ENCODE measurements at places on chromosomes 6 and 20.
A peak's percentile ranks its signal among the peaks of the same experiment; 100 is the strongest.

- no peak overlapping the region for H3K4me3 ChIP-seq
- H3K36me3 ChIP-seq, result no peaks in the 10 kb centered on the region
- no peaks in the 10 kb centered on the region for H3K27me3 ChIP-seq
- H3K27ac ChIP-seq, result no peak overlapping the region
These were observed 663.6 kb downstream of the RNF144B start for GRCh38 chr6:19050765-19051164.

DNA sequence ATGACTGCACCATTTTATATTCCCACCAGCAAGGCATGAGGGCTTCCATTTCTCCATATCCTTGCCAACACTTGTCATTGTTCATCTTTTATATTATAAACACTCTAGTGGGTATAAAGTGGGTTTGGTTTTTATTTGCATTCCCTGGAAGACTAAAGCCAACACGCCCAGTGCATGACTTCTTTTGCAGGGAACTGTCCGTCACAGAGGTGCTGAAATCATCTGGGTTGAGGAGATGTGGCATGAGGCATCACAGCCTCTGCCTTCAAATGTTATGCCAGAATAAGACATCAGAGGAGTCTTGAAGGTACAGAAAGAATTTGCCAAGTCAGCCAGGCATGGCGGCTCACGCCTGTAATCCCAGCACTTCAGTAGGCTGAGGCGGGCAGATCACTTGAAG, 29.9 kb upstream of the FAM210B start:
- peak; percentile 25 for DNase-seq
- no peak overlapping the region for H3K27ac ChIP-seq
- H3K4me1 ChIP-seq, result no peaks in the 10 kb centered on the region
- no peaks in the 10 kb centered on the region for H3K36me3 ChIP-seq

DNA sequence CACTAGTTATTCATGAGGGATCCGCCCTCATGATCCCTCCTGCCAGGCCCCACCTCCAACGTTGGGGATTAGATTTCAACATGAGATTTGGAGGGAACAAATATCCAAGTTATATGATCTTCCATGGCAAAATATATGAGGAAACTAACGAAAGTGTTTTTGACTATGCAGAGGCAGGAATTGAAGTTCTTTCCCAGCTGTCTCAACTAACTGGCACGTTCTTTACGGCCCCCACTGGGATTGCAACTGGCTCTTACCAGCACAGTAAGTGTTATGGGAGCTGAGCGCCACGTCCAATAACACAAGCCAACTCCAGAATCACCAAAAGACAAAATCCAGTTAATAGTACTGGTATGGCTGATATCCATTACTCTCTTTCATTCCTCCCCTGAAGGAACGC, 66.6 kb downstream of the ECT2L start:
- no peaks in the 10 kb centered on the region for H3K4me1 ChIP-seq
- no peak overlapping the region for H3K4me3 ChIP-seq
- DNase-seq, result no peak
- H3K27me3 ChIP-seq, result peaks cover 3% of the 10 kb centered on the region
- no peaks in the 10 kb centered on the region for H3K36me3 ChIP-seq
- H3K27ac ChIP-seq, result no peak overlapping the region

GRCh38 chr6:157314705-157315321, 8.5 kb downstream of the TMEM242 start:
- no peaks in the 10 kb centered on the region for H3K27me3 ChIP-seq
- H3K4me1 ChIP-seq, result peaks cover 8% of the 10 kb centered on the region
- peaks cover 66% of the 10 kb centered on the region for H3K36me3 ChIP-seq

DNA sequence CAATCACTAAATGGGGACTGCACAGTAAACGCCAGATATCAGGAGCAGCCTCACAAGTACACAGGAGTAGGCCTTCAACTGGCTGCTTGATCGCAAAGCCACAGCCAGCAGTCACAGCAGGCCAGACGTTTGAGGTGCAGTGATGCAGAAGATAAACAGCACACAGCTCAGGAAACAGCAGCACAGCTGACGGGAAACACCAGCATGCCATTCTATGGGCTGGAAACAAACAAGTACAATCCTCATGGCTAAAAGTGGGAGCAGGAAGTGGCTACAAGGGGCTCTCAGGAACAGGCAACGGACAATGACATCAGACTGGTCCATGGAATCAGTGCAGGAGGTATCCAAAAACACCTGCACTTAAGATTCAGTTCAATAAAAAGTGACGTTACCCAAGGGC, 111.0 kb downstream of the DTNBP1 start:
- no peak for DNase-seq
- H3K36me3 ChIP-seq, result no peaks in the 10 kb centered on the region
- H3K4me3 ChIP-seq, result no peak overlapping the region
- no peaks in the 10 kb centered on the region for H3K27me3 ChIP-seq

- no peak for DNase-seq
- H3K4me1 ChIP-seq, result peaks cover 14% of the 10 kb centered on the region
- H3K36me3 ChIP-seq, result no peaks in the 10 kb centered on the region
- no peak overlapping the region for H3K27ac ChIP-seq
These were observed 30.6 kb upstream of the PHACTR2 start for GRCh38 chr6:143647191-143647590.

DNA sequence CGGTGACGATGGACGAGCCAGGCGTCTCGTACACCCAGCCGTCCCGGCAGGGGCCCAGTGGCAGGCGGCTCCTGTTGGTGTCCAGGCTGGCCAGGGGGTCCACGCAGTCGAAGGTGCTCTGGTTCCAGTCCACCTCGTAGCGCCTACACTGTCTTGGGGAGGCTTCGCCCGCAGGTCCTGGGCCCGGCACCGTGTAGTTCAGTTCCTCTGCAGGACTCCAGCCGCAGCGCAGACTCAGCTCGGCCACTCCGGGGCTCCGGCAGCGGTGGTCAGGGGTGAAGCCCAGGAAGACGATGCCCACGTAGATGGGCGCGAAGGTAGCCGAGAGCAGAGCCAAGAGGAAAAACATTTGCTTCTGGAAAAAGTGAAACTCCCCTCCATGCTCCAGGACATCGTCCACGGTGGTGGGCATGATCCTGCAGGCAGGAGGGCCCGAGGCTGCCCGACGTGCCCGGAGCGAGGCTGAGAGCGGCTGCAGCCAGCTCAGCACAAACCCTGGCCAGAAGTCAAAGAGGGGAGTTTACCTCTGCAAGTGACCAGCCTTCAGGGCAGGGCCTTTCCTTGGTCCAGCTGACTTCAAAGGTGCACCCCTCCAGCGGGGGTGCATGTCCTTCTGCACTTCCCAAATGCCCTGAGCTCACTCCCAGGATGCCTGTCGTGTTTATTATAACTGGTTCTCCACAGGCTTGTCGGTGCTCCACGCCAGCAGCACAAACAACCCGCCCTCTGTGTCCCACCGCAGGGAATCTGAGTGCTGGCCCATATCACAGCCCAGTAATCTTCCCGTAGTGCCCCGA, at the start of gene SLC22A2:
SLC22A2 (minus strand) TSS at position 476 of the 797 bp plus-strand sequence; CDS start at position 412, 64 bp downstream.
- H3K36me3 ChIP-seq, result no peaks in the 10 kb centered on the region
- no peak for DNase-seq
- no peak within 1 kb of the TSS for H3K27ac ChIP-seq
- H3K27me3 ChIP-seq, result peaks cover 20% of the 10 kb centered on the region
- no peak within 1 kb of the TSS for H3K4me3 ChIP-seq
- H3K4me1 ChIP-seq, result peaks cover 18% of the 10 kb centered on the region

- no peak overlapping the region for H3K4me3 ChIP-seq
- no peaks in the 10 kb centered on the region for H3K36me3 ChIP-seq
- H3K27ac ChIP-seq, result no peak overlapping the region
- no peak for DNase-seq
- no peaks in the 10 kb centered on the region for H3K4me1 ChIP-seq
These were observed 406.9 kb downstream of the CDH26 start for GRCh38 chr20:60365064-60365666.

- DNase-seq, result no peak
- no peaks in the 10 kb centered on the region for H3K4me1 ChIP-seq
- H3K36me3 ChIP-seq, result no peaks in the 10 kb centered on the region
- no peaks in the 10 kb centered on the region for H3K27me3 ChIP-seq
- no peak overlapping the region for H3K4me3 ChIP-seq
- H3K27ac ChIP-seq, result no peak overlapping the region
These were observed 29.2 kb downstream of the MBOAT1 start for GRCh38 chr6:20182926-20183521.

DNA sequence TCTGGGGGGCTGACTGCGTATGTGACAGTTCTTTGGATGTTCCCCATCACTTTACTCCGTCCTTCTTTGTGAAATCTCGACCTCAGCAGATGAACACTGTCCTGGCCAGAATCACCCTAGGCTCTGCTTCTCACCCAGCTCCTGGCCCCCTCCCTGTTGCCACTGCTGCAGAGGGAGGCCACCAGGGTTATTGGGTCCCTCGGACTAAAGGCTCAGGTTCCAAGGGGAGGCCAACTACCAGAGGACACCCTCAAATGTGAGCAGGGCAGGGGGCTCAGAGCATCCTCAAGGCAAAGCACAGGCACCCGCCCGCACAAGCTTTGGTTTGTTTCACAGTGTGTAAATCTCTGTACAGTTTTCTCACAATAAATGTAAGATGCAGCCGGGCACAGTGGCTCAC, 269.9 kb downstream of the UST start:
- no peaks in the 10 kb centered on the region for H3K36me3 ChIP-seq
- no peak for DNase-seq
- peaks cover 4% of the 10 kb centered on the region for H3K27me3 ChIP-seq
- no peaks in the 10 kb centered on the region for H3K4me1 ChIP-seq

DNA sequence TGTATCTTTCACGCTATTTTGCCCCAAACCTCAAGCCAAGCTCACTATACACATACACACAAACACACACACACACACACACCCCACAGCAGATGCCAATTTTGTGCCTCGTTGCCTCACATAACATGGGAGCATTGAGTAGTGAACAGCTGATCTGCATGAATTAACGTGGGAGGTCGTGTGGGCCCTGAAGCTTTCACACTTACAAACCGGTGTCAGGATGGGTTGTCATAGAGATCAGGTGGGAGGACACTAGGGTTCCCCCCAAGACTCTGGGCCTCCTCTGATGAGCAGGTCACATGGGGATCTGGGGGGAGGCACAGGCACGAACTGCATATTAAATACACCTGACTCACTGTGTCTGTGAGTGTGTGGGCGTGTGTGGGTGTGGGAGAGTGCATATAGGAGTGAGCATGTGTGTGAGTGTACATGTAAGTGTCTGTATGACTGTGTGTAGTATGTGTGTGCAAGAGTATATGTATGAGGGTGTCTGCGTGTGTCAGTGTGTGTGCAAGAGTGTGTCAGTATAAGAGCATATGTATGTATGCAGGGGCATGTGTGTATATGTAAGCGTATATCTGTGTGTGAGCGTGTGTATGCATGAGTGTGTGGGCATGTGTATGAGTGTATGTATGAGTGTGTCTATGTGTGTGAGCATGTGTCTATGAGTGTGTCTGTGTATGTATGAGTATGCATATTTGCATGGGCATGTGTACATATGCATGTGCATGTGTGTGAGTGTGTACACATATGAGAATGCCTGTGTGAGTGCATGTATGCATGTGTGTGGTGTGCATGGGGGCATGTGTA, 370.4 kb downstream of the PREX1 start:
- H3K27ac ChIP-seq, result no peak overlapping the region
- H3K4me1 ChIP-seq, result no peaks in the 10 kb centered on the region
- H3K27me3 ChIP-seq, result peaks cover 72% of the 10 kb centered on the region
- no peak for DNase-seq
- no peaks in the 10 kb centered on the region for H3K36me3 ChIP-seq

- H3K27me3 ChIP-seq, result no peaks in the 10 kb centered on the region
- no peak overlapping the region for H3K4me3 ChIP-seq
- no peak for DNase-seq
- no peaks in the 10 kb centered on the region for H3K4me1 ChIP-seq
- H3K36me3 ChIP-seq, result no peaks in the 10 kb centered on the region
These were observed 260.7 kb downstream of the ALDH8A1 start for GRCh38 chr6:134689177-134689576.

- H3K27ac ChIP-seq, result no peak overlapping the region
- no peak for DNase-seq
- H3K36me3 ChIP-seq, result no peaks in the 10 kb centered on the region
- peaks cover 47% of the 10 kb centered on the region for H3K4me1 ChIP-seq
- H3K27me3 ChIP-seq, result no peaks in the 10 kb centered on the region
- no peak overlapping the region for H3K4me3 ChIP-seq
These were observed 62.6 kb upstream of the SIRPA start for GRCh38 chr20:1832634-1833033.

DNA sequence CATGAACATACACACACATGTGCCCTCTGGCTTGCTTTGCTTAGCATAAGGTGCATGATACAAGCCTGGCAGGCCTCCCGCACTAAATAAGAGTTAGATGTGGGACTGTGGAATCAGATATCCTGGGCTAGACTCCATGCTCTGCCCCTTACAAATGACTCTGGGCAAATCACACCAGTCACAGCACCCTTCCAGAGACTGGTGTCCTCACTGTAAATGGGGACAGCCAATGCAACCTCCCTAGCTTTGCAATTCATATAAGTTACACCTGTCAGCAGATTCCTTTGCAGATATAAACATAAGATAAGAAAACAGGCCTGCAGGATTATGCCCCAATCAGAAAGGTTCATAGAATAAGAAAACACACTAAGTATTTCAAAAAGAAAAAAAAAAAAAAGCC, 174.1 kb downstream of the PTPRT start:
- no peaks in the 10 kb centered on the region for H3K36me3 ChIP-seq
- no peak for DNase-seq
- no peaks in the 10 kb centered on the region for H3K27me3 ChIP-seq
- H3K4me1 ChIP-seq, result no peaks in the 10 kb centered on the region
- no peak overlapping the region for H3K4me3 ChIP-seq
- H3K27ac ChIP-seq, result no peak overlapping the region

GRCh38 chr6:69732045-69732444, 64.8 kb downstream of the LMBRD1 start:
- H3K27me3 ChIP-seq, result no peaks in the 10 kb centered on the region
- 0 out of 2 replicates have a peak, but pooled peaks cover 6% of the 10 kb centered on the region for H3K4me1 ChIP-seq
- no peak overlapping the region for H3K4me3 ChIP-seq
- 0 out of 3 replicates have a peak, but pooled peaks cover 2% of the 10 kb centered on the region for H3K36me3 ChIP-seq

DNA sequence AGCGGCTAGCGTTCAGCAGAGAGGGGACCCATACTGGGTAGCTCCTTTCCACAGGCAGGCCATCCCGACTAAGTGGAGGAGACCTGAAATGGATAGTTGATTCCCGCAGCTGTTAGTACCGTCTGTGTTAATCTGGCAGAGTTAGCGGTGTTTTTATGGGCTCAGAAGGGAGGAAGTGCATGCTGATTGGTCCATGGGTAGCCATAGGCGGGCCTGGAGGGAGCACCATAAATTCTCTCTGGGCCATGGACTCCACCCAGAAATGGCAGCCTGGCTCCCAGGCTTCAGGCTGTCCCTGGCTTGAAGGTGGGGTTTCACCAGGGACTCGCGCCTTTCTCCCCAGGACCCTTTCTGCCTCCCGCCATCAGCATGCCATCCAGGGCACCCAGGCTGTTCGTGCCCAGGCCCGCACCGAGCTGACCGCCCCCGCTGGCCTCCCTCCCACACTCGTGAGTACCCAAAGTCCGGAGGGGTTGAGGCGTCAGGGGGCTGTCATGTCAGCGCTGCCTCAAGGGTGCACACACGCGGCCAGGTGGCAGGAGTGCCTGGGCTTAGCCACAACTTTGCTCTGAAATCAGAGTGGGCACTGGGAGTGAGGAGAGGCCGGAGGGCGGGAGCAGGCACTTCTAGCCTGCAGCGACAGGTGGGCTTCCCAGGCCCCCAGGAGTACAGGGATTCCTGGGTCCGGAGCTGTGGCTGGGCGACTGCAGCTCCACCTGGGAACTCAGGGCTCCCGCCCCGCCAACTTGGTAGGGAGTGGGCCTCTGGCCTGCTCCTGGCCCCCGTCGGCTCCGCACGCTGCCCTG, 694.3 kb upstream of the FLRT3 start:
- no peak overlapping the region for H3K4me3 ChIP-seq
- no peaks in the 10 kb centered on the region for H3K27me3 ChIP-seq
- no peak overlapping the region for H3K27ac ChIP-seq
- H3K36me3 ChIP-seq, result no peaks in the 10 kb centered on the region
- H3K4me1 ChIP-seq, result no peaks in the 10 kb centered on the region

All from HepG2 (cell line).